ENCODE measurements at places on chromosomes 5 and 9. TPM values are rescaled to one million over a fixed set of nuclear protein-coding genes. Genes with fewer than 3 reads are reported as not detected.

GRCh38 chr5:148970228-148970627, 92.6 kb downstream of the SH3TC2 start:
- peak; percentile 40 for DNase-seq

- DNase-seq: no peak
Observed at GRCh38 chr5:171614971-171615653, 170.5 kb upstream of the SMIM23 start.

DNA sequence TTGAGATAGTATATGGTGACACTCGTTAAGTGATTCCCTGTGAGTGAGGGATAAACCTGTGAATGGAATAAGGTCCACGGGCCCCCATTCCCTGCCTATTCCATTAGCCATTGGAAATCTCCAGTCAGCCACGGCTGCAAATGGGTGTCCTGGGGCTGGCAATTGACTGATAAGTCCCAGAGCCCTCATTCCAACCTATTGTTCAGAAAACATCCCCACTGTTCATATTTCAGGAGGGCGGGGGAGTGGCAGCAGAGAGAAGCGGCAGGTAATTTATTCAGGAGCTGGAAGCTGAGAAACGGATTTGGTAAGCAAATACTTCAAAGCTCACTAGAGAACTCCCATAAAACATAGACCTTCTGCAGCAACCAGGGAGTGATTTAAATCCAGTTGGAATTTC, 42.0 kb downstream of the TMEM174 start:
- no peak for DNase-seq

DNA sequence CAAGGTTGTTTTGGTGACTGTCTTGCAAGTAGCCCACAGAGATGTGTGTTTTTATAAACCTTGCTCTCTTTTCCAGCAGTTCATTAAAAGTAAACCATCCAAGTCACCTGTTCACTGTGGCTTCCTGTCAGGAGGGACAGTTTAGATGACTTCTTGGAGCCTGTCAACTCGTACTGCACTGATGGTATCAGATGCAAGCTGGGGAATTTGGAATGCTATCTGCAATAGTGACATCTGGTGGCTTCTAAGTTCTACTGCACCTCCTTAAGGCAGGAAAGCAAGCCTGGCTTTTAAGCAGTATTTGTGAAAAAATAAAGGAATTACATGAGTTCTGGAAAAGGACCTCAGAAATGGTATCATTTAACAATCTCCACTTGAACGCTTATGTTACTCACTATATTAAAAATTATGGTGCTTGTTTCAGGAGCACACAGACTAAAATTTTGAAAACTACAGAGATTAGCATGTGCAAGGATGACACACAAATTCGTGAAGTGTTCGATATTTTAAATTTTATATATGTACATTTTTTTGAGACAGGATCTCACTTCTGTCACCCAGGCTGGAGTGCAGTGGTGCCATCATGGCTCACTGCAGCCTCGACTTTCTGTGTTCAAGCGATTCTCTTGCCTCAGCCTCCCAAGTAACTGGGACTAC, 164.0 kb downstream of the TTC39B start:
- DNase-seq: no peak

- DNase-seq: no peak
Observed at GRCh38 chr5:3931976-3932375, 336.3 kb downstream of the IRX1 start.

- no peak for DNase-seq
Observed at GRCh38 chr9:134220311-134220710, 55.9 kb upstream of the RNU6ATAC start.

DNA sequence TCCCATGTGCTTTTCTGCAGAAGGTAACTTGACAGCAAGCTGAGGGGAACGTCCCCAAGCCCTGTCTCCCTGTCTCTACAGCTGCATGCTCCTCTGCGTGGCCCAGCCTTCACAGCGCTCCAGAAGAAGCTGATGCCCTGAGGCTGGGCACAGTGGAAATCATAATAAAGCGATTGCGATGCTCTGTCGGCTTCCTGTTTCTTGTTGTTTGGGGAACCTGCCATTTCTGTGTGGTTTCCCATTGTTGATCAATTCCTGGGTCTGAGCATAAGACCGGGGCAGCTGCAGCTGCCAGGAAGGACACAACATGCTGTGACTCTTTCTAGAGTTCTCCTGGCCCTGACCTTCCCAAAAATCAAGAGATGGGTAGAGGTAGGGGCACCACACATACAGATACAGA, 7.2 kb upstream of the DNAJB5 start:
- DNase-seq: no peak

- DNase-seq: no peak
Observed at GRCh38 chr9:98687911-98688310, 20.8 kb downstream of the GABBR2 start.

- DNase-seq: no peak
Observed at GRCh38 chr9:18126831-18127498, 347.0 kb upstream of the ADAMTSL1 start.

DNA sequence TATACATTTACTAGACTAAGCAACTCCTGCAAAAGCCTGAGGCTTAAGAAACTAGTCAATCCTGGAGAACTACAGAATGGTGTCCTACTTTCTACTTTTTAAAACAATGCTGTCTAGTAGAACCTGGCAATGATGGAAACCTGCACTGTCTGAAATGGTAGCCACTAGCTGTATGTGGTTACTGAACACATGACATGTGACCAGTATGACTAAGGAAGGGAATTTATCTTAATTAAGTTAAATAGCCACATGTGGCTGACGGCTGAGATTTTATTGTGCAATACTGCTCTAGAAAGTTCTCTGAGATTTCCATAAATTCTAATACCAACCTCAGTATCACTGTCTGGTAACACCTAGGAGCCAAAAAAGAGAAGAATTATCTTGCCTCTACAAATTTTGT, 44.9 kb upstream of the RAPGEF6 start:
- DNase-seq: no peak

- DNase-seq: peak; percentile 38
Observed at GRCh38 chr5:159915904-159916840, at the start of gene ADRA1B. Gene ADRA1B (plus strand): TSS chr5:159916482. CDS start chr5:159916906, 424 bp downstream.

DNA sequence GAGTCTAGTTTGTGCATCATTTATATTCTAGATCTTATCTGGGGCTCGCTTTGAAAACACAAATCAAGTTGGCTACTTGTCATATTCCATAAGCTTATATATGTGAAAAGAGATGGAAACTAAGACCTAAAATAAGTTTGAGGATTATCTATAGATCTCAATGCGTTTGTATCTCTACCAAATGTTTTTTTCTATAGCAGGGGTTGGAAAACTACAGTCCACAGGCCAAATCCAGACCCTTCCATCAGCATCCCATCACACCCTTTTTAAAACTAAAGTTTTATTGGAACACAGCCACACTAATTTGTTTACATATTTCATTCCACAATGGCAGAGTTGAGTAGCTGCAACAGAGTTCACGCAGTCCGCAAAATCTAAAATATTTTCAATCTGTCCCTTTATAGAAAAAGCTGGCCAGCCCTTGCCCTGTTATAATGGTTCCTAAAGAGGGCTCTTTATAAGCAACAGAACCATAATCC, 230.0 kb downstream of the ADAMTSL1 start:
- DNase-seq: no peak

DNA sequence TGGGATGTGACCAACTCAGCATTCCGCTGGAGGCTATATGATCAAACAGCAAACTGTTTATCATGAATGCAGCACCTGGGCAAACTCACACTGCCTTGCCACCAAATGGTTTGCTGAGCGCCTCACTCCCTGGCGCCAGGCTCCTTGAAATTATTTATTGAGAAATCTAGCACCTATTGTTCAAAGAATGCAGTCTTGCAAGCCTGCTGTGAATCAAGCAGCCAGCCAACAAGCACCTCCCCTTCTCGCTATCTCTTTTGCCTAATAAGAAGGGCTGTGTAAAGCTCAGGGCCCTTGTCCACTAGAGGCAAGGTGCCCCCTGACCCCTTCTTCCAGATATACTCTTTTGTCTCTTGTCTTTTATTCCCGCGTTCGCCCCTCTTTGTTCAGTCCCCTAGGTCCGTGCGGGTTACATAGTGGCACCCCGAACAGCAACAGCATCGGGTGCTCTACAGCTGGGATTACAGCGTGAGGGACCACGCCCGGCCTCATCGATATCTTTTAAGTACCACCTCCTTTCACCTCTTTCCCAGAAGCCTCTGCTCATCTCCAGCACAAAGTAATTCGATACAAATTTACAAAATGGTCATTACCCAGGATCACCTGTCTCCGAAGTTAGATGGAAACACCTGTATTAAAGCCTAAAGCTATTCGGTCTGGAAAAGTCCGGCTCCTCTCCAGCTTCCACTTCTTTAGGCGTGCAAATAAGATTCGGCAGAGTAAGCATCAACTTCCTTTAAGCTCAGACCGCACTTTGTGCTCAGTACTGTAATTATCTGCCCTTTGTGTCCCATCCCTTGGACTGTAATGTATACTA, 896 bp downstream of the RIGI start:
- no peak for DNase-seq

- no peak for DNase-seq
Observed at GRCh38 chr5:91283899-91284298, 99.2 kb downstream of the ARRDC3 start.

GRCh38 chr5:150587856-150588595, 52.4 kb upstream of the SYNPO start:
- no peak for DNase-seq

DNA sequence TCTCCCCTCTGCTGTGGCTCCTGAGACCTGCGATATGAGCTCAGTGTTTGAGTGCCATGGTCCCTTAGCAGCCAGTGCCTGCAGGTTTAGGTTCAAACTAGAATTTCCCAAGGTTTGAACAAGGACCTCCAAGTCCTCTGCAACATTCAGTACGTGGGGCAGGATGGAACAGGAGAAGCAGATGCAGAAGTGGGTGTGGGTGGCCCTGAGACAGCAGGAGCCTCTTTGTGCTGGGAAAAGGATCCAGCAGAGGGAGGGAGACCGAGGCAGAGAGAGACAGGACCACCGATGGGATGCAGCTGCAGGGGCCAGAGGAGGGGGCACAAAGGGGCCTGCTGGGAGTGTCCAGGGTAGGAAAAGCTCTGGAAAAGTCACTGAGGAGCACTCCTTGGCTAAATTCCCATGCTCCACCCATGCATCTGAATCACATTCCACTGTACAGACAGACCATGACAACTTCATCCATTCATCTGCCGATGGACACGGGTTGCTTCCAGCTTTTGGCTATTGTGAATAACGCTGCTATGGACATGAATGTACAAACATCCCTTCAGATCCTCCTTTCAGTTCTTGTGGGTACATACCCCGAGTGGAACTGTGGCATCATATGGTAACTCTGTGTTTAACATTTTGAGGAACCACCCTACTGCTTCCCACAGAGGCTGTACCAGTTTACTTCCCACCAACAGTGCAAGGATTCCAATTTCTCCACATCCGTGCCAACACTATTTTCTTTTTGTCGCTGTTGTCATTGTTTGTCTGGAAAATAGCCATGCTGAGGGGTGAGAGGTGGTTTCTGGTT, 26.7 kb upstream of the SUSD3 start:
- no peak for DNase-seq

DNA sequence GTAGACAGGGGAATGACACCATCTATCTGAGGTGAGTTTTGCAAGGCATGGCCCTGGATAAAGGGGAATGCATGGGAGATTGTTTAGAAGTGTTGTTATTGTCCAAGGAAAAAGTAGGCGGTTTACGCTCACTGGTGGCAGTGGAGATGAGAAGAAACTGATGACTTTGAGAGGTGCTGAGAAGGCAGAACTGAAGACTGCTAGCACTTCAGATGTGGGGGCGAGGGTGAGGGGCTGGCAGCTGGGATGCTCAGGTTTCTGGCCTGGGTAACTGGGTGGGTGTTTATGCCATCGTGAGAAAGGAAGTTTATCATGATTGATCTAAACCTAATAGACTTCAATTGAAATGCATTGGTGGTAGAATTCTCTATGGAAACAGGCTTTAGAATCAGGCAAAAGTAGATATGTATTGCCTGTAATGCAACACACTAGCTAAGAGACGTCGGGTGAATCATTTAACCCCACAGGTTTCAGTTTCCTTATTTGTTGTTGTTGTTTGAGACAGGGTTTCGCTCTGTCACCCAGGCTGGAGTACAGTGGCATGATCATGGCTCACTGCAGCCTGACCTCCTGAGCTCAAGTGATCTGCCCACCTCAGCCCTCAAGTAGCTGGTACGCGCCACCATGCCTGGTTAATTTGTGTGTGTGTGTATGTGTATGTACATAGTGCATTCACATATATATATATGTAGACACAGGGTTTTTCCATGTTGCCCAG, 123.5 kb downstream of the SLC24A2 start:
- DNase-seq: no peak

DNA sequence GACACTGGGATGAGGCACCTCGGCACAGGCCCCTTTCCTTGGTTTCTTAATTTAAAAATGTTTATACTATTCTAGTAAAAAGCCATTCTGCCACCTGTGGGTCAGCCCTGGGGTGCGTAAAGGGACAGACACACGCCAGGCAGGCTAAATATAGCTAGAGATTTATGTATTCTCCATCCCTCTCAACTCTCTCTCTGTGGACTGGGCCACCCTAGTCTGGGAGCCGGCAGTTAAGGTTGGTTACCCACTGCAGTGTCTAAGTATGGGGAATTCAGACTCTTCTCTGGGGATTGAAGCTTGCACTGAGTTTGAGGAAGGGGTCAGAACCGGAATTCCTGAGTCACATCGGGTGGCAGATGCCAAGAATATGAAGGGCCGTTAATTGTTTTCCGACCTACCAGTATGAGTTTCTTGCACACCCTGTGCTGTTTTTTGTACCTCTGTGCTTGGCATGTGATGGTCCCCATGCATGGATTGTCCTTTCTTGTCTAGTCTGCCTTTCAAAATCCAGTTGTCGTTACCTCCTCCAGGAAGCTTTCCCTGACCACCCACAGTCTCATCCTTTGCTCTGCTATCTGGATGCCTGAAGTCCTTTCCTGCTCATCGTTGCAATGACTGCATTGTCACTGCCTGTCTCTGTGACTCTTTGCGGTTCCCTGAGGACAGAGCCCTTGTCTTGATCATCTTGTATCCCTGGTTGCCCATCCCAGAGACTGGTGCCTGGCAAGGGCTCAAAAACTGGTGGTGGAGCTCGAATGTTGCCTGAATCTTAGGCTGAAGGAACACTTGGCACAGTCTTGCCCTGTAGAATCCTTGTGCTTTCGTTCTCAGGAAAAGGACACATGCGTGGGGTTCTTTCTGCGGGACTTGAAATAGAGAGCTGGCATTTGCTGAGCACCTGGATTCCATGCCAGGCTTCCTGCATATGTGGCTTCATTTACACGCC, 2.1 kb downstream of the NEURL1B start:
- DNase-seq: no peak

- DNase-seq: no peak
Observed at GRCh38 chr5:171188016-171188415, 121.0 kb upstream of the TLX3 start.

Gene IL4
- polyA plus RNA-seq: not detected

Gene QRFP
- not detected for polyA plus RNA-seq

Gene OTULINL
- 2.3 TPM for polyA plus RNA-seq

Gene S1PR3
- polyA plus RNA-seq: 3.7 TPM

Gene BTNL8
- polyA plus RNA-seq: 0.42 TPM

Gene ADAMTS2
- 9.6 TPM for polyA plus RNA-seq

Gene RLN2
- 2.5 TPM for polyA plus RNA-seq

Gene PCDHB14
- 2.7 TPM for polyA plus RNA-seq

Gene ANKH
- 7.9 TPM for polyA plus RNA-seq

Gene TLR4
- polyA plus RNA-seq: under 0.01 TPM

Gene ERCC8
- polyA plus RNA-seq: 13.3 TPM

Measured in H1 (cell line).